ENCODE measurements at places on chromosomes 1 and 21.

GRCh38 chr1:88462096-88462487 is 222.0 kb upstream of the PKN2 start:
- no peak for DNase-seq

- no peak for DNase-seq
Measured at GRCh38 chr21:36199021-36199420, 42.4 kb downstream of the DOP1B start.

- DNase-seq = peak; percentile 33
Measured at GRCh38 chr1:91402023-91402422, 2.6 kb downstream of the HFM1 start.

DNA sequence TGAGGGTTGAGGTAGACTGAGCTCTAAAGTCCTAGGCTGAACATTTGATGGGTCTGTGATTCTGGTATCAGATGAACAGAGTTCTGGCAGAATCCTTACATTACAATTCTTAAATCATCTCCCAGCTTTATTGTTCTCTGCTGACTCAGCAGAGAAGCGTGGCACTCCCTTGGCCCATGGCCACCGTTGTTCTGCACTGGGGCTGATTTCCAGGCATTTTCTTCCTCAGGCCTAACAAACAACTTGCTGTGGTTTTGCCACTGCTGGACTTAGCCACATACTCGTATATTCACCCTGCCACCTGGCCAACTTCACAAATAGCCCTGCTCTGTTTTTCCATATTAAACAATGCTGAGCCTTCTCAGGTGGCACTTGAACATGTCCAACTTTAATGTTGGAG is 223.2 kb downstream of the TNR start:
- no peak for DNase-seq

- DNase-seq = no peak
Measured at GRCh38 chr1:246052603-246053002, 454.5 kb downstream of the SMYD3 start.
